IPS-NIHi11 (cell line): ENCODE measurements at places on chromosomes 13 and 19.

GRCh38 chr19:46984077-46985010 lies 35.3 kb upstream of the NPAS1 start:
- DNase-seq = no peak

- DNase-seq = peak; percentile 39
Measured at GRCh38 chr19:50994129-50994528, 7.3 kb downstream of the KLK8 start.

DNA sequence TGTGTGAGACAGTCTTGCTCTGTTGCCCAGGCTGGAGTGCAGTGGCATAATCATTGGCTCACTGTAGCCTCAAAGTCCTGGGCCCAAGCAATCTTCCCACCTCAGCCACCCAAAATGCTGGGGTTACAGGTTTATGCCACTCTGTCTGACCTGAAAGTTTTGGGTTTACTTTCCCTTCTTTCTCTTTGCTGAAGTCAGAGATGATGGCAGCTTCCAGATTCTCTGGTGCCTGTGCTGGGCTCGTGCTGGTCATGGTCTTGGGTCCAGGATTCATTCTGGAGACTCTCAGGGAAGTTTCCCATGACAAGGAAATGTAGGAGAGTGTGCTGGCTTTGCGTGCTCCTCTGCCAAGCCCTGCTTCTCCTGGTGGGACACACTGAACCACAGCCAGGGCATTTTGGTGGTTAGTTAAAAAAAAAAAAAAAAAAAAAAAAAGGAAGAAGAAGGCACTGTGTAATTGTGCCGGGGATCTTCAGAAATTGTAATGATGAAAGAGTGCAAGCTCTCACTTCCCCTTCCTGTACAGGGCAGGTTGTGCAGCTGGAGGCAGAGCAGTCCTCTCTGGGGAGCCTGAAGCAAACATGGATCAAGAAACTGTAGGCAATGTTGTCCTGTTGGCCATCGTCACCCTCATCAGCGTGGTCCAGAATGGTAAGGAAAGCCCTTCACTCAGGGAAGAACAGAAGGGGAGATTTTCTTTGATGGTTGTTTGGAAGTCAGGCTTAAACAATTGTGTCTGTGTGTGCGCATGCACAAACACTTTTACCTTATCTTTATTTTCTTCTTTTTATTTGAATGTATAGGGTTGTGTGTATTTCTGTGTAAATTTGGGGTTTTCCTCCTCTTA lies at the start of gene ALOX5AP:
Gene ALOX5AP (plus strand): TSS at position 519 of the 847 bp plus-strand sequence. CDS start 63 bp downstream, at position 582.
- no peak for DNase-seq

- no peak for DNase-seq
Measured at GRCh38 chr13:105272660-105273631, 1262.5 kb downstream of the EFNB2 start.

- no peak for DNase-seq
Measured at GRCh38 chr13:77388944-77389624, 62.2 kb upstream of the MYCBP2 start.

GRCh38 chr13:35498231-35498630 lies 21.7 kb upstream of the MAB21L1 start:
- DNase-seq = no peak

- DNase-seq = no peak
Measured at GRCh38 chr19:48206397-48207093, 36.1 kb downstream of the ZSWIM9 start.

DNA sequence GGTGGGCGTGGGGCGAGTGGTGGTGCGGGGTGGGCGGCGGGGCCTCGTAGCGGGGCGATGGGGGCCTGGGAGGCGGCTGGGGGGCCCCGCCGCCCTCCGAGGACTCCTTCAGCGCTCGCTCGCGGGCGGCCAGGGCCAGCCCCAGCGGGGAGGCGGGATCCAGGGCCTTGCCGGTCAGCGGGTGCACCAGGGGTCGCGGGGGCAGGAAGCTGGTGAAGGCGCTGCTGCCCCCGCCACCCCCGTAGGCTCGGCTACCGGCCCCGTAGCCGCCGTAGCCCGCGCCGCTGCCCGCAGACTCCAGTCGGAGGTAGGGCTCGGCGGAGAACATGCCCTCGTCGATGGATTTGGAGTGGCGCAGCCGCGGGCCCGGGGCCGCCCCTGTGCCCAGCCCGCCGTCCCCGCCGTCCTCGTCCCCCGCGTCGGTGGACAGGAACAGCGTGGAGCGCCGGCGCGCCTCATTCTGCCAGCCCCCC lies 18.6 kb downstream of the C19orf81 start:
- peak; percentile 53 for DNase-seq

- DNase-seq = no peak
Measured at GRCh38 chr13:28220166-28220565, 81.8 kb downstream of the PAN3 start.

DNA sequence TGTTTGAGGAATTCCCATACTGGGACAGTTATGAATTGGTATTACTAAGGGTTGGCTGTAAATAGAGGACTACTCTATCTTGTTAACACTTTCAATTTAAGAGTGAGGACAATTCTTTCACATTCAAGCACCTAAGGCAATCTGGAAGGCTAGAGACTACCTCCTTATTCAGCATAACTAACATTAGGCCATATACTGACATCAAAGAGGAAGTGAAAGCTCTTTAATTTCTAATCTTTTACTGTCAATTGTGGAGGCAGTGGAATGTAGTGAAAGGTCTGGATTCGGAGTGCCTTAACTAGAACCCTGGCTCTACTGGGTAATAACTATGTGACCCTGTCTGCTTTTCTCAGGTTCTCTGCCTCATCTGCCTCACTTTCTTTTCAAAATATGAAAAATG lies 134.0 kb downstream of the UFM1 start:
- no peak for DNase-seq

DNA sequence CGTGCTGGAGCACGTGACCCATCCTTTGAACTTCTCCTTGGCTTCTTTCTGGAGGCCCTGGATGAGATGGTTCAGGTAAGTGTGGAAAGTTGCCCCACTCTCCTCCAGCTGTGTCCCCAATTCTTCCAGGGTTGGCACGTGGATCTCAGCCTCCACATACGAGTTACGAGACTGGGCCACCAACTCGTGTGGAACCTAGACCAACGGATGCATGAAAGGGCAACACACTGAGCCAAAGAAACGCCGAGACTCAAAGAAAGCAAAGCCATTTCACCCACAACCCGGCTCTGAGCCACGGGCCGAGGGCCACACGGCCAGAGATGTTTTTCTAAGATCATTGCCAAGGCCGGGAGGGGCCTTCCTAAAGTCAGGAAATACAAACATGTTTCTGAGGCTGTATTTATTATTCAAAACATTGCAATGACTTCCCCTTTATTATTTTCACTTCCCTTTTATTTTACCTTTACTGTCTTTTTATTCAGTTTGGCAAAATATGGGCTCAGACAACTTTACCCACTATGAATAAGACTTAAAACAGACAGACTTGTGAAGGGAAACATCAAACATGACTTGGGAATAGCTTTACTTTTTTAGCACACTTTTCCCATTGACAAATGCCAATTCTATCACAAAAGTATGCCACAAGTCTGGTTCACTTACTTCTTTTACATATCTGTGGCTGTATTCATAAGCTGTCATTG lies 94.6 kb downstream of the KL start:
- DNase-seq = no peak

GRCh38 chr13:108944760-108945159 lies 315.3 kb downstream of the MYO16 start:
- no peak for DNase-seq

- DNase-seq = no peak
Measured at GRCh38 chr19:8041531-8041931, 11.0 kb upstream of the CCL25 start.

DNA sequence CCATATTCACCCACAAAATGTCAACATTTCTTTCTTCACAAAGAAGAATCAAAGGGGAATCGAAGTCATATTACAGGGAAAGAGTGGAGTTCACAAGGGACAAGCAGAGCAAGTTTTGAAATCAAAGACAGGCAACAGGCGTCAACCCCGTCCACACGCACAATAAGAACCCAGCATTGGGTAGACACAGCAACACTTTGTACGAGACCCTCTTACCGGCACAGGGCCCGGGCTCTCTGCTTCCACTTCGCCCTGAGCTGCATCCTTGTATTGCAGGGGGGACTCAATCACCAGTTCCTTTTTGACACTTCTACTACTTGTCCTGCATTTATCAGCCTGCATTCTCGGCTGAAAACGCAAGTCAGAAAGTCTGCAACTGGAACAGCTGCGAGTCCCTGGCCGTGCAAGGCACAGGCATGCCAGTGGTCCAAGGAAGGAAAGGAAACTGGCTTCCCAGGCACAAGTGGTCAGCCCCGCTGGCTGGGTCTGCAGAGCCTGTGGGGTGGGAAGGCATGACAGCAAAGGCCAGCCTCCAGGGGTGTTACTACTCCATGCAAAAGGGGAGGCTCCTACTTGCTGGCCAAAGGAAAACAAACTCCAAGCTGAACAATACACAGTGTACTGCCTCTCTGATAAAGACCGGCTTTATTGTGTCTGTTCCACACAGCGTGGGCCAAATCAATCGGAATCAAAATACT lies at the start of gene DOCK9:
Gene DOCK9 (minus strand): TSS at position 497 of the 698 bp plus-strand sequence. CDS start 155 bp downstream, at position 342.
- DNase-seq = peak; percentile 64

DNA sequence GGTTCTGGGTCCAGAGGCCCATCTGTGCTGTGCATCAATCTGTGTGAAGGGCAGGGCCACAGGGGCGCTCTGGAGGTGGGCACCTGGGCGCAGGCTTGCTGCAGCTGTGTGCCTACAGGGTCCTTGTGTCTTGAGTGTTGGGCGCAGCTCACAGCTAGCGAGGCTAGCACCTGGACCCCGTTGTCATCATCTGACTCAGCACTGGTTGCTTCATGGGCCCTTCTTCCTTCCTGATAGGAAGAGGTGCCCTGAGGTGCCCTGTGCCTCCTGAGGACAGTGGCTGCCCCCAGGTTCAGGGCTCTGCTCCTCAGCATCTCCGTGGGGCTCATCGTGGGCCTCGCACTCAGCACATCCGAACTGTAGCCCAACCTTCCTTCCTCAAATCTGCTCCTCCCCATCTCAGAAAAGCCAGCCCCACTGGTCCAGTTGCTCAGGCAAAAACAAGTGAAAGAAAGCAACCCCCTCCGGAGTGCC lies 54.8 kb downstream of the GATAD2A start:
- DNase-seq = no peak

DNA sequence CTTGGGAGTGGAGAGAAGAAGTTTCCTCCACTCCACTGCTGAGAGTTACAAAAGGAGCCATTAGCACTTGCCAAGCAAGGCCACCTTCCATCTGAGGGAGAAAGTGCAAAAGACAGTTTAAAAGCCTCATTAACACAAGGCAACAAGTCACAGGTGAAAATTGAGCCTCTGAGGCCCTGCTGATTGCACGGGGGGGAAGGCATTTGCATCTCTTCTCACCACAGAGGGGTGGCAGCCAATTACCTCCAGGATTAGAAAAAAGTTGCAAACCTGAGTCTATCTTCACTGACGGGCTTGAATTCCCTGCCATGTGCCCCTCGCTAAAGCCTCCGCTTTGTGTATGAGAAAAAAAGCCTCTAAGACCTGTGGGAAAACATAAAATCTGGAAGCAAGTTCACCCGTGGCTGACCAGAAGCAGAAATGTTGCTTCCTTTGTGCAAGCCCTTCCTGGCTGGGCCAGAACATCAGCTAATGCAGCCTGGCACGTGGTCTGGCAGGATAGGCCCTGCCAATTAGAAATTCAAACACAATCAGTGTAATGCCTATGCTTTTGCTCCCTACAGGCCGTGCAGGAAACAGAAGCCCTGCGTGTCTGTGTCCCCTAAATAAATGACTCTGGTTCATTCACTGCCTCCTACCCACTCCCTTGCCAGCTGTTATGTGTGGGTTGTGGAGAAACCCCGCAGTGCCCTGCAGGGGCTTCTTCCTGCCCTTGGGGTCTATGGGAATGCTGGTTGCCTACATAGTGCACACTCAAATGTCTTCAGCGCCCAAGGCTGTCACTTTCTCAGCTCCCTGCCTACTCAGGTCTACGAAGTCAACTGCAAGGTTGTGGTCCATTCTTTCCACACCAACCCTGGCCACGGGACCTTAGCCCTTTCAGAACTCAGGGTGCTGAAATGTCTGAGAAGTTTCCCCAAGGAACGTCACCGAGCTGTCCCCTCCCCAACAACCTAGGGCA lies 150.2 kb downstream of the UQCRFS1 start:
- DNase-seq = no peak

DNA sequence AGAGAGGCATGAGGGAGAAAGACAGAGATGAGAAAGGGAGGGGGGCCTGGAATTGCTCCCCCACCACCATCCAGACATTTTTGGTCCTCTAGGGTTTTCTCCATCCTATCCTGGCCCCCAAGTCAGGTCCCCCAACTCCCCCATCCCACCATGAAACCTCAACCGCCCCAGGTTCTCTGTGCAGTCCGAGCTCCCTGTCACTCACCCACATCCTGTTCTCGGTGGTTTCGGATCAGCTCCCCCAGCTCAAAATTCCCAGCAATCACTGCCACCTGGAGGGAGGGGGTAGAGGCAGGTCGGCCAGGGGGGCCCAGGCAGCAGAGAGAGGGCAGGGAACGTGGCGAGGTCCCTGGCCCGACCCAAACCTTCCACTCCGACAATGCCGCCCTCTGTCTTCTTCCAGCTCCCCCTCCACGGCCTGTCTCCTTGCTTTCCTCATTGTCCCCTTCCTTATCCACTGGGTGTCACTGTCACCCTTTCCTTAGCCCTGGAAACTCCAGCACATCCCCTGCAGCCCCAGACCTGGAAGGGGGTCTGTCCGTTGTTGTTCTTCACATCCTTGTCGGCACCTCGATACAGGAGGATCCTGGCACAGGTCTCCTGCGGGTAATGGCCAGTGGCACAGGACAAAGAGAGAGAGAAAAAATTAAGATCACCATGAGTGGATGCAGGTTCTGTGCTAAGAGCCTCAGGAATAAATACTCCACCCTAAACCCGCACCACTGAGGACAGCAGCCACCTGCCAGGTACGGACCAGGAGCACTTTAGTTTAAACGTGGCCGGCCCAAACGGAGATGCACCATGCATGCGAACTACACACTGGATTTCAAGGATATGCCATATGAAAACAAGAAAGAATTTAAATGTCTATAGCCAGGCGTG lies 15.4 kb downstream of the SHANK1 start:
- peak; percentile 53 for DNase-seq

DNA sequence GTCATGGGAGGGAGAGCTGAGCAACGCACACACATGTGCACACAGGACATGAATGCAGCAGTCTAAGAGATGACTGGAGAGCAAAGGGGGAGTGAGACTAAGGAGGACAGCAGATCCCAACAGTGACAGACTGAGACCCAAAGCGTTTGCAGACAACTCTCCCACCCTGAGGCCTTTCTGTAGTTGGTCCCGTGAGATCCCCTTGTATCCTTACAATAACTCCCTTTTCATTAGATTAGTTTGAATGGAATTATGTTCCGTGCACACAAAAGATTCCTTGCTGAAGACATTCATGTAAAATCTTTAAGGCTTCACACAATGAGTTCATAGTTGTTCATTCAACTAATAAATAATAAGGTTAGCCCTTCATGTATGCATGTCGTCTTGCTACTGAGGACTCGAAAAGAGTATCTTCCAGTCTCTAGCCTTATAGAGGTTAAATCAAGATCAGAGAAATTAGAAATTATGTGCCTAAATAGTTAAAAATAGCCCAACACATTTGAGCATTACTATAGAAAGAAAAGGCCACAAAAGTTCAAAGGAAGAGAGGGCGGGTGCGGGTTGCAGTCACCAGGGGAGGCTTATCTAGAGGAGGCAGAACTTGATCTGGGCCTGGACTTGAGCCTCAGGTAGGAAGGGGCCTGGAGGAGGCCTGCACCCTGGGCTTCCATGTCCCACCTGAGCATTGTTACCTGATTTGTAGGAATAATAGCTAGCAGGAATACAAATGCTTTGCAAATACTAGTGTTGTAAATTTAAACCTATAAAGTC lies 3.1 kb upstream of the GTF3A start:
- no peak for DNase-seq
